NCI-H510A (cell line): ENCODE measurements at places on chromosomes 2 and 18.

DNA sequence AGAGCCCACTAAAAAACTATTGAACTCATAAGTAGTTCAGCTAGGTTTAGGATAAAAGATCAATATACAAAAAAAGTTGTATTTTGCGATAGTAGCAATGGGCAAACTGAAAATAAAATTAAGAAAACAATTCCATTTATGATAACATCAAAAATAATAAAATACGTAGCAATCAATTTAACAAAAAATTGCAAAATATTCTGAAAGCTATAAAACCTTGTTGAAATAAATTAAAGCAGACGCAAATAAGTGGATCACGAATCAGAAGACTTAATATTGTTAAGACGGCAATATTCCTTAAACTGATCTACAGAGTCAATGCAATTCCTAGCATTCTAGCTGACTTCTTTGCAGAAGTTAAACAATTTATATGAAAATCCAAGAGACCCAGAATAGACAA lies 24.5 kb downstream of the ABCB11 start:
- DNase-seq, result no peak

DNA sequence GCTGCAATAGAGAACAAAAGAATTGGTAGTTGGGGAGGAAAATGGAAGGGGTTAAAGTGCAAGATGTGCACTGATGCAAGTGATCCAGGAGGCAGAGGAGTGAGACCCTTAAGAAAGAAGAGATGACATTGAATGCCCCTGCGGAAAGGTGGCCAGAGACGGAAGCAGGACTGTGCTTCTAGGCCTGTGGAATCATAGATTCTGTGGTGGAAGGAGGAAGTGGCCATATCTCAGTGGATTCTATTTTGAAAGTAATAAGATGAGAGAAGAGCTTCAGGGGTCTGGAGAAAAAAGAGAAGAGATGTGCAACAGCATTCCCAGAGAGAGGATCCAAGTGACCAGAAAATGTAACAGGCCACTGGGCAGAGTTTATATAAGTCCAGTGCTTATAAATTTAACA lies 18.6 kb upstream of the GYPC start:
- DNase-seq, result no peak

DNA sequence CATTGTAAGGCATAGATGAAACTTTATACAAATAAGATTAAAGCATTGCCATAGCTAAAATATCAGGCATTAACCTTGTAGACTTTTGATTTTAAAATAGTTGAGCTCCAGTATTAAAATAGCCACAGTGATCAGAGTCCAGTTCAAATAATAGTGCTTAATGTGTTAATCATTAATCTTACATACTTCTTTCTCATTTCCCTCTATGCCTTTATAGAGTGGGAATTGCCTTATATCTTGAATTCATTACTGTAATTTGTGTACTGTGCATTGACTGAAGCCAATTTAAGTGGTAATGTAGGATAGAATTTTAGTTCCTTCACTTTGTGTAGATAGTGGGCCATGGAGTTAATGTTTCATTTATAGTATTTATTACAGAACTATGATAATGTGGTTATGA lies 549.2 kb upstream of the VWC2L start:
- no peak for DNase-seq

- no peak for DNase-seq
These were observed 39.4 kb downstream of the TRAPPC12 start for GRCh38 chr2:3418766-3419404.
